Progenitor cell of endocrine pancreas (in vitro differentiated cells): ENCODE measurements at places on chromosomes 13 and 19.

DNA sequence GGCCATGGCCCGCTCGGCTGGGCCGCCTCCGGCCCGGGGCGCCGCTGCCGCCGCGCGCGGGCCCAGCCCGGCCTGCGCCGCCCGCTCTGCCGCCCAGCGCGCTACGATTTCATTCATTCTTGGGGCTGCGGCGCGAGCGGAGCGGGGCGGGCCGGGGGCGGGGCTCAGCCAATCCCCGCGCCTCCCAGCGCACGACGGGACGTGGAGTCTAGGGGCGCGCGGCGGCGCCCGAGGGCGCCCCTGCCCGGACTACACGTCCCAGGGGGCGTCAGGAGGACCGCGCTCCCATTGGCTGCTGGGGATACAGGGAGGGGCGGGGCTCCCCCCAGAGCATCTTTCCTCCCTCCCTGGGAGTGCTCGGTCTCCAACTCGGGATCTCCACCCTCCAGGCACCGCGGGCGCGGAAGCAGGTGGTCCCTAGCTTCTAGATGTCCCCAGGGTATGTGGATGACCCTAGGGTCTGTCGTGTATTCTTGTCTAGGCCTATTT lies 5.6 kb upstream of the DPF1 start:
- peak; percentile 55 for DNase-seq

DNA sequence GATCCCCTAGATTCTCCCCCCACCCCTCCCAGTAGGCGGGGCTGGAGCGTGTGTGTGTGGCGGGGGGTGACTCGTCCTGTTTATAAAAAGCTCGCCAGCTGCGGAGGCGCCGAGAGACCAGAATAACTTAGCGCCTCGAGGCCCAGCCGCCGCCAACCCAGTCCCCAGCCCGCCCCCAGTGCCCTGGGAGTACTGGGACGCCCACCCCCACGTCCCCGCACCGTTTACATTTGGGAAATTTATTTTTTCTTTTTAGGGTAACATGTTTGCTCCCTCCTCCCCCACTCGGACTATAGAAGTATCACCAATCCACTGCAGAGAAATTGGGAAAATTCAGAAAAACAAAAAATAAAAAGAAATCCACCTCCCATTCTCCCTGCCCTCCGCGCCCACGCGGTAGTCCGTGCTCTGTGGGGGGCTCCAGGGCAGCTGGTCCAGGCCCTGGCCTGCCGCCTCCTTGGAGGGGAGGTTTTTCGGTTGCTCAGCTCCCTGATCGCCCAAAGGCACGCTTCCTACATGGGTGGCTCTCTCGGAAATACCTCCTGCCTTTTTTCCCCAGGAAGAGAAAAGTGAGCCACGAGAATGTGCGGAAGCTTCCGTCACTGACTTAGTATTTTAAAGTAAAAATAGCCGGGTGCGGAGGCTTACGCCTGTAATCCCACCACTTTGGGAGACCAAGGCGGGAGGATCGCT lies 1.5 kb upstream of the RAB3A start:
- DNase-seq, result no peak

DNA sequence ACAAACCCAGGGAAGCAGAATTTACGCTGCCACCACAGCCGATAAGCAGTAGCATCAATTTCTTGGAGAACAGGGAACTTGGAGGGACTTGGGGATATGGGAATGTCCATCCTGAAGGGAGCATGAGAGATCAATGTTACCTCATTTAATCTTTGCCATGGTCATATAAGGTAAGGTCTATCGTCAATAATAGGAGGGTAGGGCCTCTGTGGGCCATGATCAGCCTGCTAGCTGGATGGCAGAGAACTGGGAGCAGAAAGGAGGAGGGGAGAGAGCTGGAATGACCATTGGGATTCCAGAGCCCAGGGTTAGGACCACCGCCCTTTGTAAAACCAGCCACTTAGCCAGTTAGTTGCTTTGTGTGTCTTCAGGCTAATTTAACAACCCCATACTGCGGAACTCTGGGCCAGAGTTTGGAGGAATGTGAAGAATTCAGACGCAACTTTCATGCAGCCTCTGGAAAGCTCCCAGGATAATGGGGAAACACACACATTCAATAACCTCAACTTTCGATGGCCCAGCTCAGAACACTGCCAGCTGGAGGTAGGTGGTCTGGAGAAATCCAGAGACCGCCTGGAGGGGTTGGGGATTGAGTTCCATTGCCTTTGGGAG lies 40.3 kb downstream of the ZNF557 start:
- no peak for DNase-seq

GRCh38 chr13:97234742-97235141 lies 12.6 kb downstream of the MBNL2 start:
- DNase-seq, result no peak

DNA sequence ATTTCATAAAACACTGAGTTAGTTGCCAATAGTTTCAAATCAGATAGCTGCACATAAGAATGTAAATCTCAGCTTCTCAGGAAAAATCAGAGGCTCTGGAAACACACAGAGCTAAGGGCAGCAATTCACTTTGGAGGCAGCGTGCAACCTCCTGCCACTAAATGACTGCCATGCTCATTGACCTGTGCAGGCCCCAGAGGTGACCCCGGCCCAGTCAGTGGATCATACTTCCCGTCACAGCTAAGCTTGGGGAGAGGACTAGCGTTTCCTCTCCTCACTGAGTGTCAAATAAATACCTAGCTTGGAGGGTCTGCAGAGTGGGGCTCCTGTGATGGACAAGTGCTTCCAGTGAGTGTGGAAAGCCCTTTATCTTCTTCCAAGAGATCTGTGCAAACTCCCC lies 67.2 kb downstream of the UQCRFS1 start:
- no peak for DNase-seq
